ENCODE measurements at places on chromosomes 1 and 21.

GRCh38 chr1:180617774-180618395 lies 13.9 kb upstream of the XPR1 start:
- DNase-seq = peak; percentile 24

- no peak for DNase-seq
Measured at GRCh38 chr21:14491269-14491681, 54.8 kb downstream of the SAMSN1 start.

DNA sequence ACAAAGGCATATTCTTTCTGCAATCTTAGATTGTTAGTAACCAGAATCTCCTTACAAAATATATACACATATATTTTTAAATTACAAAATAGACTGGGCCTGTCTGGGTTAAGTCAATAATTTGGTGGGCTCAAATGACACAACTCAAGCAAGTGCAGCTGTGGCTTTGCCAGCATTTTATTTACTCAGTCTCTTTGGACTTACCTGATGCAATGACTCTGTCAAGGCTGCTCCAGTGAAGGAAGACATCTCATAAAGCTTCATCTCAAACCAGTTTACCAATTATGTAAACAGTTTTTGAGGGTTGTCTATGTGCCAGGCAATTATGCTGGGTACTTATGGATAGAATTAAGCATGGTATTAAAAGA lies 22.8 kb upstream of the ABCA4 start:
- no peak for DNase-seq

DNA sequence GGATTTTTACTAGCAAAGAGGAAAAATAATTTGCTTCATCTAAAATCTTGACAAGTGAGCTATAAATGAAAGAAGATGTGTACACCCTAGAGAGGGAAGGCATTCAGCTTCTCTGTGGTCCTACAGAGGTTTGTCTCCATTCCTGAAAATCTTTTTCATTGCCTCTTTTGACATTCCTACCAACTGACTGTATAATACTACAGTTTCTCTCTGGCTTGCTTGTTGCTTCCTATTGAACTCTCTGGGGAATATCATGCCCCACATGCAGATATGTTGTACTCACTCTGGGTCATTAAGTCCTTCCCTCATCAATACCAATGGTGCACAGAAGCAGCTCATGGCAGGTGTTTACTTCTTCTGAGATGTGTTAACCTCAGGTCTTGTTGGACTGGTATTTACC lies 371.2 kb upstream of the PLXNA2 start:
- no peak for DNase-seq

GRCh38 chr1:186978596-186979556 lies 150.1 kb downstream of the PLA2G4A start:
- DNase-seq = no peak

GRCh38 chr1:97077221-97077620 lies 355.6 kb downstream of the PTBP2 start:
- DNase-seq = no peak

DNA sequence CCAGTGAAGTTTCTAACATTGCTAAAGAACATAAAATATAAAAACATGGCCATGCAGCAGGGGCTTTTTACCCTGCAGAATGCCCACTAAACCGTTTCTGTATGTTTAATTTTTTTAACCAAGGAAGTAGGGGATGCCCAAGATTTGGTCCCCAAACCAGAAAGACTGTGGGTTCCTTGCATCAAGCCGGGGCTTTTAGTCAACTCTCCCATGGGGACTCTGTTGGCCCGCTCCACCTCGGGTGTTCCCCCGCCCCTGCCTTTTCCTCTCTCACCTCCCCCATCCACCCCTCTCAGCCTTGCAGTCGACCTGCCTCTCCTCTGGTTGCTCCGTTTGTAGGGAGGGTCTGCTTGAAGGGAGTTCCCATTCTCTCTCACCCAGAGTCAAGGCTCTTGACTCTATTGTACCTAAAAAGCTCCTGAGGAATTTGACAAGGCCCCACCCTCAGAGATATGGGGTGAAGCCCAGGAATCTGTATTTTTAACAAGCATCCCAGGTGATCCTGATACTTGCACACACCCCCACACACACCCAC lies 117.5 kb downstream of the TOMM20 start:
- no peak for DNase-seq

DNA sequence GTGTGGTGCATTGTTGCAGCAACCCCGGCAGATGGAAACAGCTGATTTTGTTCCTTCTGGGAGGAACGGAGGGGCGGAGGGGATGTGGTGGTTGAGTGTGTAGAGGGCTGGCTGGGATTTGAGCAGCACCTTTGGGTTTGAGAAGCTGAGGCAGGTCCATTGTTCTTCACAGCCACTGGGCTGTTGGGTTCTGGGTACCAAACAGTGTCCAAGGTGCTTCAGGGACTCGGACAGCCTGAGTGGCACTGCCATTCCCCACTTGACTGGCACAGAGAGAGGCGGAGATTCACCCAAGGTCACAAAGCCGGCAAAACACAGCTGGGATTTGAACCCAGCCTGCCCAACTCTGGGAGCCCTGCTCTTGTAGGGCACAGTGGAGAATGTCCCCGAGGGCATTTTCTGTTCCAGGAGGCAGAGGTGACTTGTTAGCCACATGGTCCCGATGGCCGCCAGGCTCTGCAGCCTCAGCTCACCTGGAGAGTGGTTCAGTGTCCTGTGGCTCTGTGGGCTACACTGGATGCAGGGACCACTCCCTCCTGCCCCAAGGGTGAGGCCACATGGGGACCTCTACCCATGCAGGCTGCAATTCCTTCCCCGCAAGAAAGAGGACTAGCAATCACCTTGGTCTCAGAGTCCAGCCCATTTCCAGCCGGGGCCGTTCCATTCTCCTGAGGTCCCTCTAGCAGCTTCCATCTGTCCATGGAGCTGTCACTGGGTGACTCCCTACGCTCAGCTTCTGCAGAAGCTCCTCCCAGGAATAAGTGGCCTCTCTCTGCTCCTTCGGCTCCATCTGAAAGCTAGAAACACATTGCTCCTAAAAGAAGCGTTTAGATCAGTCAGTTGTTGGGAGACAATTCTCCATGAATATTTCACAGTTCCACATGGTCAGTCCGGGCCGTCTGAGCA lies 31.2 kb upstream of the C1orf174 start:
- no peak for DNase-seq

GRCh38 chr1:32538887-32539583 lies at the start of gene ZBTB8A:
Gene ZBTB8A (plus strand): TSS chr1:32539427. CDS start chr1:32592932, 53,505 bp downstream.
- peak; percentile 28 for DNase-seq

- no peak for DNase-seq
Measured at GRCh38 chr21:15001857-15002606, 62.8 kb downstream of the NRIP1 start.

GRCh38 chr1:94272388-94272787 lies 35.0 kb upstream of the ARHGAP29 start:
- DNase-seq = no peak

DNA sequence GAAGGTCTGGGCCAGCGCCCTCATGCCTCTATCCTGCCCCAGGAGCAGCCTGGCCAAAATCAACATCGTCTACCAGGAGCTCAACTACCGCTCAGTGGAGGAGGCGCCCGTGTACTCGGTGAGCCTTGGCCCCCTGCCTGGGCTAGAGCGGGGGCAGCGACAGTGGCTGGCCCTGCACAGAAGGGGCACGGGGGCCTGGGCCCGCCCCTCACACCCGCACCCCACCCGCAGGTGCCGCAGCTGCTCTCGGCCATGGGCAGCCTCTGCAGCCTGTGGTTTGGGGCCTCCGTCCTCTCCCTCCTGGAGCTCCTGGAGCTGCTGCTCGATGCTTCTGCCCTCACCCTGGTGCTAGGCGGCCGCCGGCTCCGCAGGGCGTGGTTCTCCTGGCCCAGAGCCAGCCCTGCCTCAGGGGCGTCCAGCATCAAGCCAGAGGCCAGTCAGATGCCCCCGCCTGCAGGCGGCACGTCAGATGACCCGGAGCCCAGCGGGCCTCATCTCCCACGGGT lies 10.8 kb downstream of the SCNN1D start:
- no peak for DNase-seq

DNA sequence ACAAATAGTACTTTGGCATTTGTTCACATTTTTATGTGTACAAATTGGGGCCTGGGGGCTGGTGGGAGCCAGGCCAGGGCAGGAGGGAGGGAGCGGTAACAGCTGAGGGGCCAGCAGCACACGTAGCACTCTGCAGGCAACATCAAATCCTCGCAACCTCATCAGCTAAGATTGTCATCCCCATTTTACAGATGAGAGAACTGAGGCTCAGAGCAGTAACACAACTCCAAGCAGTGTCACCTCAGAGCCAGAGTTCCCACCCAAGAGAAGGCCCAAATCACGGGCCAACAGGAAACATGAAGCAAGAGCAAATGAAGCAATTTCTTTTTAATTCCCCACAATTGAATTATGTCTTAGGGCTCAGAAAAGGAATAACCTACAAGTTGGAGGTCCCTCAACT lies 14.1 kb downstream of the IFFO2 start:
- DNase-seq = no peak

DNA sequence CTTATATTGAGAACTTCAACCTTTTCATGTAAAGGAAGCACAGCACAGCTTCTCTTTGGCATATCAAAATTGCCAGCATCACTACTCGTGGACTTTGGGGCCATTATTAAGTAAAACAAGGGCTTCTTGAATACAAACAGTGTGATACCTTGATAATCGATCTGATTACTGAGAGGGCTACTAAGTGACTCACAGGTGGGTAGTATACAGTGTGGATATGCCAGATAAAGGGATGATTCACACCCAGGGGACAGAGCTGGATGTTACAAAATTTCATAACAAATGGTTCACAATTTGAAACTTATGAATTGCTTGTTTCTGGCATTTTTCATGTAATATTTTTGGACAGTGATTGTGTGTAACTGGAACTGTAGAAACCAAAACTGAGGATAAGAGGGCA lies 15.4 kb downstream of the HDAC1 start:
- DNase-seq = no peak

DNA sequence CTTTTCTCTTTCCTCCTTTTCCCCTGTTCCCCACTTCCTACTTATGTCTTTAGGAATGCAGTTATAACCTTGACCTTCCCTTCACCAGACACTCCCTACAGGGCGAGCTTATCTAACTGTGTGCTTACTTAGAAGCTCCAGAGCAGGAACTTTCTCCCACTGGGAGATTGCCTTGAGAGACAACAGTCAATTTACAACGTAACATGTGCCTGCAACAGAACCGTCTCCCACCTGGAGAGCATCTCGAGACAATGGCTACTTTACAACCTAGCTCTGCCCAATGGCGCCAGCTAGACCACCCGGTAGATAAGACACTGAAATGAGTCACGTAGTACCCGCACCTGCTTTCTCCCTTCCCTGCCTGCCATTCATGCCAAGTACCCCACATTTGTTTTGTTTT lies 16.7 kb downstream of the HMGN1 start:
- DNase-seq = no peak

- no peak for DNase-seq
Measured at GRCh38 chr1:168088511-168089325, 48.0 kb downstream of the GPR161 start.

GRCh38 chr21:39533545-39534380 lies 79.0 kb upstream of the B3GALT5 start:
- no peak for DNase-seq

GRCh38 chr21:45074048-45074817 lies at the start of gene ADARB1:
Gene ADARB1 (plus strand): TSS chr21:45074580. CDS start chr21:45171657, 97,077 bp downstream.
- peak; percentile 54 for DNase-seq

DNA sequence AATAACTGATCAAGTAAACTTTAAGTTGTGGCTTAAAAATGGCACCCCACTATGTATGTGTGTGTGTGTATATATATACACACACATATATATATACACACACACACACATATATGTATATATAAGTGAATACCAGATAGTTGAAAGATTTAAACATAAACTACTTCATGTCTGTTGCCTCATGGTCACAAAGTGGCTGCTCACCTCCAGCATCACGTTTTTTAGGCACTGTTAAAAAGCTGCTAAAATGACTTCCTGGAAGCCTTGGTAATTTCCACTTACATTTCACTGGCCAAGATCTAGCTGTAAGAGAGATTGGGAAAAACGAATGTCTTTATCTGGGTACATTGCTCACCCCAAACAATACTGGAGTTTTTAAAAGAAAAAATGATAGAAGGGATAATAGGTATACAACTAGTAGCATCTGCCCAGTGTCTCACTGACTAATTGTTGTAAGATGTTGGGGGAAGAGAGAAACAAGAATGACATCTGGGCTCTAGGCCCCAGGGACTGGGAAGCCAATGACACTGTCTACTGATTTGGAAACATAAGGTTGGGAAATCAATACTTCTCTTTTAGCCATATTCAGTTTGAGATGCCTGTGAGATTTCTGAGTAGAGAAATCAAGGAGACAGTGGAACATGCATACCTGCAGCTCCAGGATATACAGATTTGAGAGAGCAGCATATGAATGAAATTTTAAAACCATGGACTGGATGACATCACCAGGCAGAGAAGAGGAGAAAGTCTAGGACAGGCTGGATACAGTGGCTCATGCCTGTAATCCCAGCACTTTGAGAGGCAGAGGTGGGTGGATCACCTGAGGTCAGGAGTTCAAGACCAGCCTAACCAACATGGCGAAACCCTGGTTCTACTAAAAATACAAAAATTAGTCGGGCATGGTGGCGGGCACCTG lies 42.8 kb downstream of the CLDN14 start:
- DNase-seq = no peak

DNA sequence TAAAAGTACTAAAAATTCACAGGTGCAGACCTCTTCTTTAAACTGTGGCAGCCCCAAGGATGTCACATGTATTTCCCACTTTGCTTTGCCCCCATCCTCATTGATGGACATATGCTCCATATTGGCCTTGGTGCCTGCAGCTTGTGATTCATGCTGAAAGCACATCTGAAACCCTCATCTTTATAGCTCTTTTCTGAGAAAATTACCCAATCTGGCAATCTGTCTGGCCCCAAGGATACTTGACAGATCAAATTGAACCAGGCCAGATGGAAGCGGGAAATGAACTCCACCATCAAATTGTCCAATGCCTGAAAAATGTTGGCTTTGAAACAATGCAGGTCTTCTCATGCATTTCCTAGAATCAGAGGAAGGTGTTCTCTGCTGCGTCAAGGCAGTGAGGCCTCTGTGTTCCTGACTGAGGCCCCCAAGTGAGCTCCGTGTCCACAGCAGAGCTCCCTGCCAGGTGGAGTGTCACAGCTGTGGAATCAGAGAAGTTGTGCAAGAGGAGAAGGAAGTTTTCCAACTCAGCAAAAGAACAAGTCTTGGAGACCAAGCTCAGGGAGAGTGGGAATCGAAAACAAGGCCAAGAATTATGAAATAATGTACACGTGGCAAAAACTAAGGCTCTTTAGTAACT lies 323.7 kb downstream of the PLPP3 start:
- DNase-seq = no peak

GRCh38 chr1:30409476-30410152 lies 313.8 kb downstream of the MATN1 start:
- peak; percentile 1 for DNase-seq

GRCh38 chr1:25695090-25695770 lies 78.6 kb downstream of the MAN1C1 start:
- DNase-seq = peak; percentile 56

- DNase-seq = no peak
Measured at GRCh38 chr1:56933161-56933560, 32.7 kb downstream of the C8B start.

Data from endothelial cell (in vitro differentiated cells).